ENCODE measurements at places on chromosomes 5 and 9.

DNA sequence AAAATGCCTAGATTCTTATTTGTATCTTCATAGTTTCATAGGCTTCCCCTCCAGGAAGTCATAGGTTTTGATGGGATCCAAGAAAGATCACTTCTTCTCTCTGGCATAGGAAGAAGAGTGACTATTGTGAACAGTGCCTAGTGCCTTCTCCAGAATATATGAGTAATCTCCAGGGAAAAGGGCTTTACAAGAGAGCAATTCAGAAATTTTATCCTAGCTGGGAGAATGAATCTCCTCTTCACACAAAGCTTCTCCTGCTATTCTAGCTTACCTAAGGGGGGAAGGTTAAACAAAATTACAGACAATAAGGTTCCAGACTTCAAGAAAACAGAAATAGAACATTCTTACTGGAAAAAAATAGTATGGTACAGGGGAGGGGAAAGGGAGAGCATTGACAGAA is 1193.3 kb upstream of the CDH6 start:
- DNase-seq, result no peak

GRCh38 chr9:73223594-73223993 is 71.9 kb downstream of the ANXA1 start:
- no peak for DNase-seq

DNA sequence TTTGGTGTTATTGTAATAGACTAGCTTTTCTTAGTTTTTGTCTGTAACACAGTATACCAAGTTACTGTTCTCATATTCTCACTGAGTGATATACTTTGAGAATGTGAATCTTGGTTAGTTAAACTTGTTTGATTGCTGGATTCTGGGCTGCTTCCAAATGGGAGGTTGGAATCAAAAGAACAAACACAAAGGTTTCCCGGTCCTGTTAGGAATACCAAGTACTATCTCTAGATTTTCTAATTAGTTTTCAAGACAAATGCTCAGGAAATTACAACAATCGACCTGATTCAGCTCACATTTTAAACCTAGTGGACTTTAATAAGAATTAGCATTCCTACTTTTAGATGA is 244.3 kb downstream of the CSNK1G3 start:
- DNase-seq, result no peak

- DNase-seq, result no peak
Observed at GRCh38 chr5:143924311-143924978, 112.5 kb downstream of the HMHB1 start.

DNA sequence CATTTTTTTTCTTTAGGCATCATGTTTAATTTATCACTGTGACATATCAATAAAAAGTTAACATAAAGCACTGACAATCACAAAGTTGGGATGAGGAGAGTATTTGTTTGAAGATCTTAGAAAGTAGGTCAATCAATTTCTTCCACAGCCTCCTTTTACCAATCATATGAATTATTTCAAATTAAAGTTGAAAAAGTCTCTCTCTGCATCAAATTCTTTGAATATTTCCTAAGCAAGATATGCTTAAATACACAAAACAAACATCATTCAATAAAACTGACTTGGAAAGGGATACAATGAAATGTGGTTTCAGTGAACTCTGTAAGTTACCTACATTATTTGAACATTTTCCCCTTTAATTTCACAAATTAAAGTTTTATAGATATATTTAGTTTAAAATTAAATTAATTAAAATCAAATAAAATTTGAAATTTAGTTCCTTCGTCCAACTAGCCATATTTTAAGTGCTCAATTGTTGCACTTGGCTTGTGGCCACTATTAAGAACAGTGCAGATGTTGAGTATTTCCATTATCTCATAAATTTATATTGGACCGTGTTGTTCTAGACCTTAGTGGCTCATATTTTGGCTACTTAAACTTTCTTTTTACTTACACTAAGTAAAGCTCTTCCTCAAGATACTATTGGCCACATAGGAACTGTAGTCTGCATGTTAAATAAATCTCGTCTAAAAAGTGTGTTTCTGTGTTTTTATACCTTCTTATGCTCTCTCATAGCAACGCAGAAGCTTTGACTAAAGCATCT is 949.7 kb upstream of the NUDT12 start:
- no peak for DNase-seq

GRCh38 chr5:115458416-115458815 is 86.2 kb downstream of the FEM1C start:
- DNase-seq, result no peak

DNA sequence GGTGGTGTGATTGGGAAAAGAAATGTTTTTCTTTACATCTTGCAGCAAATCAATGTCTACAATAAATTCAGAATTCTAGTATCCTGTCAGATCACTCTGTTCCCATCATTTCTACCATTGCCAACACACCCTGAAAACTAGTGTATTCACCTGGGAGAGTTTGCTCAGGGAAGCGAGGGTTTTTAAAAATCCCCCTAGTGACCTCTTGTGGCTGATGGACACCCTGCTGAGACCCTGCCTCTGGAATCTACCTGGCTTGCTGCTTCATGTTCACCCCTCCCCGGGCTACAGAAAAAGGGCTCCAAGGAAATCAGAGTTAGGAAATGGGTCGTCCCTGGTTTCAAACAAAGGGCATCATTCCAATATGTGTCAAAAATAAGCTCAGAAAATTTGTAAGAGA is 21.4 kb upstream of the ALDOB start:
- no peak for DNase-seq

DNA sequence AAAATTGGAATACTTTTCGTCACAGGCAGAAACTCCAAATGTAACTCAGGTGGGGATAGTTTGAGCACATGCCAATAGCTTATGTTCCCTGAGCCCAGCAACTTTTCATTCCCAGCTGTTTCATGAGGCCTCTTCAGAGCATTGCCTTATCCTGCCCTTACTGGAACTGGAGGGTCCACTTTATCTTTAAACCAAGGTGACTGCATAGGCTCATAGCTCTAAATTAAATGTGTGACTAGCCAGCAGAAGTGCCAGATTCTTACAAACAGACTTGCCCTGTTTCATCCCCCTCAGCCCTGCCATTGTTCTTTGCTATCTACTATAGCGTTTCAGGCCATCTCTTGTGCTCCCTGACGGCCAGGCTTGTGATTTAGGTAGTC is 8.1 kb upstream of the LCP2 start:
- no peak for DNase-seq

DNA sequence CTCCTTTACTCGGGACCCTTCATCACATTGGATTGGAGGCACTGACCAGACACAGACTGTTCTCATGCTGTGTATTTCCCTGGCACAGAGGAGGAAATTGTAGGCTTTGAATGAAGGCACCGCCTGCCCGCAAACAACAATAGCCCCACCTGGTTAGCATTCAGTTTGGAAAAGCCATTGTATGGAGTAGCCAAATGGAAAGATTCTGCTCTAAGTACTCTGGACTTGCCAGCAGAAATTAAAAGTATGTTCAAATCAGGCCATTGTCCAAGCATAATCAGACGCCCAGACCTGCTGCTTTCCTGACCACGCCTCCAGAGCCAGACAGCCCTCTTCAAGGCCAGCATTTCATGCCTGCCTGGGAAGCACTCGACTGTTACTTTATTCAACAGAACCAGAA is 8.0 kb upstream of the SEMA4D start:
- no peak for DNase-seq

DNA sequence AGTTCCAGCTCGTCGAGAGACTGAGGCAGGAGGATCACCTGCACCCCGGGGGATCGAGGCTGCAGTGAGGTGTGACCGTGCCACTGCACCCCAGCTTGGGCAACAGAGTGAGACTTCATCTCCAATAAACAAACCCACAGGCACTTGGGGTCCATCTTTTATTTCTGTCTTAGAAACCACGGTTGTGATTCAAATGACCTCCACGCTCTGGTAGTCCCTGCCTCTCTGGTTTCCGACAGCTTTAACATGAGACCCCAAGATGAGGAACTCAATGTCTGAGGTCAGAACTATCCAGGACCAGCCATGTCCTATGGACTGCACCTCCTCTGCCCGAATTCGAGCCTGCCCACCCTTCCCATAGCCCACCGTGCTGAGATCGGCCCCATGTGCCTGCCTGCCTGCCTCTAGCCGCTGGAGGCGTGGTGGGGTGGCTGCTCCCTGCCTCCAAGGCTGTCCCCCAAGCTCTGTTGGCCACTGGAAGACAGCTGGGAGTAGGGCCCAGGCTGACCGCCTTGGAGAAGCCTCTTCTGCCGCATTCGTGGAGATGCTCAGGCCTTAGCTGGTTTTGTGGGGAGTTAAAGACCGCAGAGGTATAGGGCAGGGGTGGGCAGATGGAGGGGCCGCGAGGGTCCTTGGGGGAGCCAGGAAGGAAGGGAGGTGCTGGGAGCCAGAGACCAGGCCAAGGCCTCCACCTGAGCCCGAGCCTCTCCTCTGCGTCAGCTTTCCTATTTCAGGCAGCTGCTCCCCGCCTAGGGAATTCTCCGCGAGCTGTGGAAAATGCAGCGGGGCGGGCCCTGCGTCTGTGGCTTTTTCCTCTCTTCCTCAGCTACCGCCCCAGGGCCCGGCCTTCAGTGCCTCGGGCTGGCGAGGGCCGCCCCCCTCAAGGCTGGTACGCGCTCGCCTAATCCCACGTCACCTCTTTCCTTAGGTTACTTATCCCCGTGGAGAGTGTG is 6.9 kb upstream of the WDR5 start:
- no peak for DNase-seq

DNA sequence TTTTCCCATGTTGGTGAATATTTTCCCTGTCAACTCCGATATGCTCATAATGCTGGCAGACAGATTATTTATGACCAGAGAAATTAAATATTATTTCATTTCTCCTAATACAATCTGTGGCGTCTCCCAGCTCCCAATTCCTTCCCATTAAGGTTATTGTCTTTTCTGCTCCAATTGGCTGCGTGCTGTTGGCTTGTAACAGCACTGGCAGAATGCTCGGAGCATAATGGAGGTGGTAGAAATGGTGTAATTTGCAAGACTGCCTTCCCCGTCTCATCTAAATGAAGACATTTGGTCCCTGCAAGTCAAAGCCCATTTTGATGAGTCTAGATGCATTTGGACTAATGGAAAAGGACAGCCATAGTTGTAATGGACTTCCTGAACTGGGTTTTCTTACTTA is 601.7 kb downstream of the BRINP1 start:
- no peak for DNase-seq

DNA sequence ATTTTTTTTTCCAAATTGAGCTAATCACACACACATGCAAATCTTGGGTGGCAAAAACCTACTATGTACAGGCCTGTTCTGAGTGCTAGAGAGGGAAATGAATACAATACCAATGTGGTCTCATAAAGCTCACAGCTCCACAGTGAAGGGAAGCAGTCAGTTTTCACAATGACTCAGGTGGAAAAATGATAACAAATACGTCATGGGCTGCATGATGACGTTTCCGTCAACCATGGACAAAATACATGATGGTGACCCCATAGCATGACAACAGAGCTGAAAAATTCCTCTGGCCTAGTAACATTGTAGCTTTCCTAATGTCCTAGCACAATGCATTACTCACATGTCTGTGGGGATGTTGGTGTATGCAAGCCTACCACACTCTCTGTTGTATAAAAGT is 252.5 kb downstream of the TRIM32 start:
- DNase-seq, result no peak

- no peak for DNase-seq
Observed at GRCh38 chr9:91428436-91428835, 4.8 kb upstream of the NFIL3 start.

DNA sequence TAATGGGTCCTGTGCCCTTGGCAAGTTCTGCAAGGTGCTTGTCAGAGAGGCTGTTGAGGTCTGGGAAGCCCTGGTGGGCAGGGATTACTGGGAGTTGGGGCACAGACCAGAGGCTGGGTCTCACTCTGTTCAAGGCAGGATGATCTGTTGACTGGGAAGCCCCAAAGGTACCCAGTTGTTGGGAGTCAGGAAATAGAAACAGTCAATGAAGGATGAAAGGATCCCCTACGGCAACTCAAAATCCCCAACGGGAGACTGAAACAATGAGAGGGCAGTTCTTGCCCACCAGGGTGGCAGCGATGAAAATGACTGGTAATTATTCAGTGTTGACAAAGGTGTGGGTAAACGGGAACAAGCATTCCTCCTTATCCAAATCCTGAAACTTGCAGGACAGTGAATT is 31.2 kb downstream of the BNIP1 start:
- no peak for DNase-seq

DNA sequence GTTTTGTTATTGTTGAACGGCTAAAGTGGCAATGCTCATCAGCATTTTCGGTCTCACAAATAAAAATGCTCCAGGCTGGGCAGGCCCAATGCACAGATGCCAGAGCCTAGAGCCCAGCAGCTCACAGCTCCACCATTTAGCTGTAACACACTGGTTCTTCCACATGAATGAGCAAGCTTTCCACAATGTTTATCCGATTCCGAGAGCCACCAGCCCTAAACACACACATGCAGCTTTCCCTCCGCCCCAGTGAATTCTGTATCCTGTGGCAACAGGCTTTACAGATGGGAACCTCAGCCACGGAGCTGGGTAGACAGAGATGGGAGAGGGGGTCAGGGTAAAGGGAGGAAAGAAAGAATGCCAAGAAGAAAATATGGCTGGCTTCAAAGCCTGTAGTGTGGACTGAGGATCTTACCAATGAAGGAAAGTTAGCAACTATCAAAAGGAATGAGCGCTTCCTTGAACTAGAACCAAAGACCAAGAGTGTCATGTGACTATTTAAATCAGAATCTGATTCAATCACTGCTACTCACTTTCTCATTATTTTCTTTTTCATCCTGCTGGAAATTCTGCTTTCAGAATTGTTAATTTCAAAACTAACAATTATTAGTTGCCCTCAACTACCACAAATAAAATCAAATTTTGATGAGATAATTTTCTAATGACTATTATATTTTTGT is 77.1 kb downstream of the MRPS27 start:
- DNase-seq, result no peak

GRCh38 chr9:129596541-129597331 is 24.2 kb downstream of the C9orf50 start:
- no peak for DNase-seq

- DNase-seq, result no peak
Observed at GRCh38 chr5:168583742-168584482, 4.7 kb upstream of the PANK3 start.

GRCh38 chr5:144202072-144202471 is 31.4 kb downstream of the KCTD16 start:
- DNase-seq, result no peak

- DNase-seq, result no peak
Observed at GRCh38 chr5:6492934-6493333, 44.3 kb downstream of the UBE2QL1 start.

DNA sequence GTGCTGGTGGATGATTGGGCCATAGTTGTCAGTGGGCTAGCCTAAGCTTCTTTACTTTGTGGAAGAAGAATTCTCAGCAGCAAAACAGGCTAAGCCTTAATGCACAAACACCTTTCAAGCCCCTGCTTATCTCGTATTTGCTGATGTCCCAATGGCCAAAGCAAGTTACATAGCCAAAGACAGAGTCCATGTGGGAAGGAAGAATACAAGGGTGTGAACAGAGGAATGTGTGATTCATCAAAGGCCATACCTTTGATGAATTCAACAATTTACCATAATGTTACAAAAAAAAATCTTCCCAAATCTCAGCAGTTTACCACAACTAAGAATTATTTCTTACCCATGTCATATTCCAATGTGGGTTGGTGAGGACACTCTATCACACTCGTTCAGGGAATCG is 1.2 kb upstream of the YTHDC2 start:
- no peak for DNase-seq

GRCh38 chr9:80242022-80242421 is 670.3 kb downstream of the TLE4 start:
- no peak for DNase-seq
